ENCODE measurements at places on chromosomes 2 and 18.

DNA sequence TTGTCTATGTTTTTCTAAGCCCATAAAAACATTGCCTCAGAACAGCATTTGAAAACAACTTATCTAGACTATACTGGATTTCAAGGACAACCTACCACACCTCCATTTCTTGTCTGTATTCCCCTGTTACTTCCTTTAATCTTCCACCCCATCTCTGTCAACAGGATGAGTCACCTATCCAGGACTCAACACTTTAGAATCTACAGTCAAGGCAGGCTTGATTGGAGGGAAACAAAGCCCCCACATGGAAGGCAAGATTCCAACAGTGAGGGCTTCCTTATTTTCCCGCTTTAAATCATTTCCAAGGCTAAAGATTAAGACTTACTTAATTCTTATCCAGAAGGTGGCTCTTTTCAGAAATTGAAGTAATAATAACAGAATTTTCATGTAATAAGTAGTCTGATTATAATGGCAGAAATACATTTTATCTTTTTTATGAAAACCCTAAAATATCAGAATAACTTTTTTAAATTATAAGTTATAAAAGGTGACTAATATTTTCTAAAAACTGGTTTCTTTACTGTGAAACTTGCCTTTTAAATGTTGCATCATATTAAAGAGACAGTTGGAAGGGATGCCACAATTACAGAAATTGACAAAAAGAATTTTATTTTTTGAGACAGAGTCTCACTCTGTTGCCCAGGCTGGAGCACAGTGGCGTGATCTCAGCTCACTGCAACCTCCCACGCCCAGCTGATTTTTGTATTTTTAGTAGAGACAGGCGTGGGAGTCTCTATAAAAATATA, 138.7 kb upstream of the CCDC150 start:
- no peak for DNase-seq

DNA sequence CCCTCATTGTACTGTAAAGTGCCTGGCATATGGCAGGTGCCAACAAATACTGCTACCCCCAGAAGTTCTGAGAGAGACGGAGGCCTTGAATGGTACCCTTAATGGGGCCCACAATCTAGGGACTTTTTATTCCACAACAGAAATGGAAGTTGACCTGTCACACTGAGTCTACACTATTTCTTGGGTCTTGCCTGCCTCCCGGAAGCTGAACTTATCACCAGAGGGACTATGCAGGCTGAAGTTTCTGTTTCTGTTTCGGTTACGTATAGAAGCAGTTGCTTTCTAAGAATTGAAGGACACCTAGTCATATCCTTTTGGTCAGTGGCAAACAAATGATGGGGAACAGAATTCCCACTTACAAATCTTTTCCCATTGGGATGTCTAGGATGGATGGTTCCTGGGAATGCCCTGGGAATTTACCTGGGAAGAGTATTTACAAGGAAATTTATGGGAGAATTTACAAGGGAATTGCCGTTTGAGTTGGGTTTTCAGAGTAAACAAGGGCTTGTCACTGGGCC, 74.2 kb downstream of the HS1BP3 start:
- no peak for DNase-seq

DNA sequence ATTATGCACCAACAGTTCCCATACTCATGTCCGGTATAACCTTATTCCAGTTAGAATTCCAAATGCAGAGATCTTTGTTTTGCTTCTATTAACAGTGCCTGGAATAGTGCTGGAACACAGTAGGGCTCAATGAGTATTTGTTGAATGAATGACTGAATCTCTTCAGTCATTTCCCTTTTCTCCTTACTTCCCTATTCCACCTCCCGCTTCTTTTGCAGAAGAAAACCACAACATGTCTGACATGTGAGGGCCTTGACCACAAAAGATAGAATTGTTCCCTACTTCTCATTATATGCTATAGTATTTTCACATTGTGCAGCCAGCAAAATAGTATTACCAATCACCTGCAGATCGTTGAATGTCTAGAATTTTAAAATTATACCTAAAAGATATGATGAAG, 19.5 kb upstream of the HNRNPLL start:
- no peak for DNase-seq

DNA sequence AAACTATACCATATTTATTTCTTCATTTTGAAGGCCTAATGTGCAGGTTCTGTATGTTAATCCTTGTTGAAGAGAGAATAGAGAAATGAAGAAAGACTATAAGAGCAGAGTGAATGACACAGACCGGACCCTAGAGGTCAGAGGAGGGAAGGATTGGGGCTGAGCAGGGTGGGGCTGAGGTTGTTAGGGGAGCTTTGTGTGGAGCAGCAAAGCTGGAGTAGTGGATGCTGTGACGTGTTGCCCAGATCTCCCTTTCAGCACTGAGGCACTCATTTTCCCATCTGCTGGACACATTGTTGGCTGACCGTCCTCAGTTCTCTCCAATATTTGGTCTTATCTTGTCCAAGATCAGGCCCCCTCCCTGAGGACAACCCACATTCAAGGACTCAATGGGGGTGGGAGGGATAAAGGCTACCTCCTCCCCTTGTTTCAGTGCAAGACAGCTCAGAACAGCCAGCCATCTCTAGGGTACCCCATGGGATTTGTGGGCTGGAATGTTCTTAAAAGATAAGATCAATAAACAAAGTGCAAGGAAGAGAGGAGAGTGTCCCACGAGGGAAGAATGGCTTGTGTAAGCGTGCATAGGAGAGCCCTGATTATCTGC, 143.6 kb downstream of the TDRD15 start:
- DNase-seq: no peak

DNA sequence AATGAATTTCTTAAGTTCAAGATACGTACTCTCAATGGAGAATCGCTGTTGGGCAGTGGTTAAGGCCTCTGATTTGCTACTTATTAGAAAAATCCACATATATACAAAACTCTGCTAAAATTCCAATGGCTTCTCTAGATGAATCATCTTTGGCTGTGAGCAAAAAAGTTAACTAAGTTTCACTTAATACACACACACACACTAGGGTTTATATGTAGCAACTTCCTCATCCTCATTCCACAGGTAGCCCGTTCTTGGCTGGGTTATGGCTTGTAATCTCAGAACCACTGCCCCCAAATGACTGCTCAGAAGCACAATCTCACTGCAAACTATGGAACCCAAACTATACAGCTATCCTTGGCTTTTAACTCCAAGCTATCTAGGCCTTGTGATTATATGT, 99.7 kb downstream of the SMAD2 start:
- no peak for DNase-seq

DNA sequence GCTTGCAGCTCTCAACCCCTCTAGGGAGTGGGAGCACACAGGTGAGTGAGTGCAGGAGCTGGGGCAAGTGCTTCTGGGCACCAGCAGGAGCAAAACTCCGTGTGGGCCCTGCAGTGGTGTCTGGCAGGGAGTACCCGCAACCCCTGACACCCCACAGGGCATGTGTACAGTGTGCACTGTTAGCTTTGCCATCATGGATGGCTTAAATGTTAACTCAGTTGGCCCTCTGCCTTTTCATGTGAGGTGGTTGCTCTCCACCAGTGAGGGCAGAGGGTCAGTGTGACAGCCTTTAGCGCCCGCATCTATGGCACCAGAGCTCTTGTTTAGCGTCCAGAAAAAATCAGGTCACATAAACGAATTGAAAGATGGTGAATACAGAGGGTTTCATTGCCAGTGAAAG, 92.7 kb downstream of the TPGS2 start:
- no peak for DNase-seq

- no peak for DNase-seq
Observed at GRCh38 chr2:88110830-88111229, 17.0 kb downstream of the FABP1 start.

- no peak for DNase-seq
Observed at GRCh38 chr2:27296481-27296880, 11.8 kb downstream of the UCN start.

DNA sequence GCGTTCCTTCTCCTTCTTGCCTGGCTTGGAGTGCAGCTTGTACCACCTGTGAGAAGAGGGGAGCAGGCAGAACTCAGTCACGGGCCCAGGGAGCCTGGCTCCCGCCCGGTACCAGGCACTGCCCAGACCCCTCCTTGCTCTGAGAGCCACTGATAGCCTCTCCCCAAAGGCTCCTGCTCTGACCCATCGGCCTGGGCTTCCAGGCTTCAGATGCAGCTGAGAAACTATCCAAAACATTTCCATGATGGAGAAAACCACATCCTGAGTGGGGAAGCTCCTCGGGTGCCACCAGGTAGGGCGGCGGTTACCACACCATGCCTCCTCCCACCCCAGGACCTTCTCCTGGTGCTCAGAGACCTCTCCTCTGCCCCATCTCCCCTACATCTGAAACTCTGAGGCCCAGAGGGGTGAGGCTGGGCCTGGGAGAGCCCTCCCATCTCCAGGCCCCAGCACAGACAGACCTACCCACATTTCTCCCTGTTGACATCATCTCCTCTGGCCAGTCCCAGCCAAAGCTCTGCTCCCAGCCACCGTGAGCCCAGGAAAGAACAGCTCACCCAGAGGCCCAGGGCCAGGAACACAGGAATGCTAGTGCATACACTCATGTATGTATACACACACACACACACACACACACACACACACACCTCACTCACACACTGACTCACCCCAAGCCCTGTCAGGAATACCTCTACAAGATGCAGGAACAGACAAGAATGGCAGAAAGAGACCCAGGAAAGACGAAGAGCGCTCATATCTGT, 17.9 kb upstream of the SFXN5 start:
- no peak for DNase-seq

GRCh38 chr2:204948024-204948763, 402.9 kb downstream of the PARD3B start:
- no peak for DNase-seq

GRCh38 chr2:213148572-213149261, 2.7 kb downstream of the IKZF2 start:
- no peak for DNase-seq

DNA sequence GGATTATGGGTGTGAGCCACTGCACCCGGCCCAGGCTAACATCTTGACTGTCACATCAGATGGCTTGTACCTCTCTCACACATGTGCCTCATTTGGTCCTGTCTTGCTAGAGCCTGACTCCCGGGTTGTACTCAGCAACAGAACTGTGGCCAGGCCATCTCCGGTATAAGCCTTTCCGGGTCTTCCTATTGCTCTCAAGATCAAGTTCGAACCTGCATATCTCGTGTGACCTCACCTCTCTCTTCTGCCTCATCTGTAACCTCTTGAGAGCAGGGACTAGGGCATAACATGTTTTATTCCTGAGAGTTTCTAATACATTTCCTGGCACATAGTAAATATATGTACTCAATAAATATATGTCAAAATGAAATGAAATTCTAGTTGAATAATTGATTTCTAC, 114.0 kb downstream of the ACAA2 start:
- DNase-seq: no peak

- no peak for DNase-seq
Observed at GRCh38 chr2:72124376-72124775, 23.3 kb downstream of the CYP26B1 start.

DNA sequence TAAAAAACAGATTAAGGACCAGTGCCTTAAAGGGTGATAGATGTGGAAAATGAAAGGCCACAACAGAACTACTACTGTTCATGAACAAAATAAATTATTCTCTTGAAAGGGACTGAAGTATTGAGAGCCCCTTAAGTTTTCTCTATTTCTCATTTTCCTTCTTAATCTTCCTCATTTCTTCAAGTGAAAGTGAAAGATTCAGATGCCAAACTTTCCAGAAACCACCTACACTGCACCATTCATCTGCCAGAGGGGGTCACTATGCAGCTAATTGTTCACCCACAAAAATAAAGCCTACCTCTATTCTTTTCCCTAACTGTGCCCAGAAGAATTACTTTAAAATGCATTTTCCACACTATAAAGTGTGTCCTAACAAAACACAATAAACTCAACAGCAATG, 140.1 kb downstream of the NR4A2 start:
- DNase-seq: no peak

GRCh38 chr2:16623031-16623430, 42.6 kb downstream of the CYRIA start:
- DNase-seq: no peak

DNA sequence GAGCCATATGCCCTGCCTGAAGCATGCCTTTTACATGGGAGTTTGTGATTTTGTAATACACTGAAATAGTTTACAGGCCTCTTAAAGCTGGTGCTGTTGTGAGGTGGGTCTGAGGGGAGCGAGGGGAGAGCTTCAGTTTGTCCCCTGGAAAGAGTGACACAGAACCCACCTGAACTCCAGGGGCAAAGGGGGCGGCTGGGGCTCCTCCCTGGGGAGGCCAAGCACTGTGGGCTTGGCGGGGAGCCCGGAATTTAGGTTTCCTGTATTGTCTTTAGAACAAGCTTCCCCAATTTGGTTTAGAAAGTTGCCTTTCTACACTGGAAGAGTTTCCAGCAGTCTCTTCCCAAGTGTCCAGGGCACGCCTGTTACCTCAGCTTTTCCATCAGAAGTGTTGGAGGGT, 75.7 kb downstream of the VAPA start:
- no peak for DNase-seq

- no peak for DNase-seq
Observed at GRCh38 chr2:72561621-72562318, 264.1 kb downstream of the EXOC6B start.

- no peak for DNase-seq
Observed at GRCh38 chr18:41933778-41934177, 21.3 kb upstream of the PIK3C3 start.

DNA sequence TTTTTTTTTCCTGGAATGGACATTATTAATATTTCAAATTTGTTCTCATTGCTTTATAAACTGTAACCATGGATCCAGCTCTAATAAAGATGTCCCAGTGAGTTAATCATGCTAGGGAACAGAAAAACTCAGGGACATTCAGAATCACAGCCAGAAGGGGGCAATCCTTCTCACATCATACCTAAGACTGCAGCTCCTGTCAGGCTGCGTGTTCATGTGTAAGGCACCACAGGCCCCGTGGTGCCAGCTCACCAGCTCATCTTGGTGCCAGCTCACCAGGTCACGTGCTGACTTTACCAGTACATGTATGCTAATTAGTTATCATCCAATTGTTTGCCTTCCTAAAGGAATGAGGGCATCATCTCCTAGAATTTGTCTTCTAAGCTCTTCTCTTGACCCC, 84.7 kb upstream of the NEDD4L start:
- no peak for DNase-seq

DNA sequence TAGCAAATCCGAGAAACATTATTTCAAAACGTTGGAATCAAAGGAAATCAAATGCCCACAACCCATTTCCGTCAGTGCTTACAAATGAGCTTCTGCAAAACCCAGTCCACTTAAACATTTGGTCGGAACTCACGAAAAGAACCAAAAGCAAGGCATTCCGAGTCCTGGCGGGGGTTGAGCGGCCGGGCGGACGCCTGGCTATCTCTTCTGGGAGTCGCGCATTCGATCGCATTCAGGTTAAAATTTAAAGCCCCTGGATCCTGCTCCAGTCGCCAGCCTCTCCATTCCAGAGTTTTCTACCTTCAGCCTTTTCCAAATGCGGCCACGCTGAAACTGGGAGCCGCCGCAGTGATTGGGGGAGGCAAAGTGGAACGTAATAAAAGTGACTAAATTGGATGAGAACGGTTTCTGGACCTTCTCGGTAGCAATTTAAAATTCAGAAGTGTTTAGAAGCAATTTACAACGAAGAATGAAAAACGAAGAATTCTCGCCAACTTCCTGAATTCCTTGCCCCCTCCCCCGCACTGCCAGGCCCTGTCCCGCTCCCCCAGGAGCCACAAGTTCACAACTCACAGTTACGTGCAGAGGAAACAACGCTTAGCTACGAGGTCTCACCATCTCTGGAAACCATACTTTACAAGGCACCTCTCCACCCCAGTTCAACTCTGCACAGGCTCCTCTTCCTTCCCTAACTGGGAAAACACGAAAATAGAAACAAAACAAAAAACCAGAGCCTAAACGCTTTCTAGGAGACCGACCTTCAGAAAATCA, 1.7 kb upstream of the GATA6 start:
- DNase-seq: no peak
